Gastroesophageal sphincter (tissue), 4 donors: ENCODE measurements at places on chromosomes 11 and 22. TPM values are rescaled to one million over a fixed set of nuclear protein-coding genes. Genes with fewer than 3 reads are reported as not detected.

The UNC93B1 gene
- total RNA-seq: 20.8 TPM

The TRIM64C gene
- not detected for total RNA-seq

The SYT12 gene
- not detected for total RNA-seq

The CHRM1 gene
- 0.89 TPM for total RNA-seq

The MED15 gene
- 60.9 TPM for total RNA-seq

The SUSD2 gene
- 5.0 TPM for total RNA-seq

The IGSF22 gene
- total RNA-seq: 0.13 TPM

The TCN1 gene
- total RNA-seq: not detected

The VSTM5 gene
- total RNA-seq: 0.13 TPM

The C11orf91 gene
- not detected for total RNA-seq

The OR52N4 gene
- total RNA-seq: not detected

The POU2AF2 gene
- 0.59 TPM for total RNA-seq

The KRTAP5-6 gene
- total RNA-seq: not detected

The NLRP14 gene
- not detected for total RNA-seq

The CBLIF gene
- total RNA-seq: not detected

The PKDREJ gene
- total RNA-seq: not detected

The SMC1B gene
- not detected for total RNA-seq

The TESMIN gene
- total RNA-seq: 0.12 TPM

The PKNOX2 gene
- 2.6 TPM for total RNA-seq

The KDM4D gene
- total RNA-seq: 0.89 TPM

The PATE3 gene
- total RNA-seq: not detected

The EFCAB6 gene
- 2.7 TPM for total RNA-seq

The NELL1 gene
- total RNA-seq: 0.27 TPM

The SMTNL1 gene
- not detected for total RNA-seq

The TMEM86A gene
- 3.3 TPM for total RNA-seq

The PSMC3 gene
- 184 TPM for total RNA-seq

The ADM gene
- total RNA-seq: 36.3 TPM

The TCN2 gene
- 32.1 TPM for total RNA-seq

The PIH1D2 gene
- 4.2 TPM for total RNA-seq

The PTPRCAP gene
- total RNA-seq: 3.8 TPM

The CCDC15 gene
- total RNA-seq: 1.7 TPM

The MPPED2 gene
- total RNA-seq: 6.8 TPM

The KRTAP5-11 gene
- not detected for total RNA-seq

The MRGPRX3 gene
- 0.31 TPM for total RNA-seq

The POTEH gene
- total RNA-seq: not detected

The P2RX6 gene
- total RNA-seq: 0.40 TPM
